Foreskin melanocyte (primary cell): ENCODE measurements at places on chromosomes 1 and 21.

DNA sequence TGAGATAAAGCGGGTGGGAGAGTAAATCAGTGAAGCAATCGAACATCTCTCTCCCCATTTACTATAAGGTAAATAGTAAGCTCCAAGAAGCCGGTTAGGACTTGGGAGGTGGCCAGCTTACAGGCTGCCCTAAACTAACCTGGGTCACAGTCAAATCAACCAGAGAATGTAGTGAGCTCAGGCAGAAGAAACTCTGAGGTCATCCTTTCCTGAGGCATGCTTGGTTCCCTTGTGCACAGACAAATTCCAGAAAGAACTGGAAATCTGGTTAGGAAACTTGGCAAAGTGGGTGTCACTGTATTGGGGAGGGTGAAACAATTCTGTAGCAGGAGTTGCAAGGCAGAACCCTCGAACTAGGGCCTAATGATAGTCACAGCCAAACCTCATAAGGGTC lies 72.5 kb downstream of the NTMT2 start:
- no peak for DNase-seq

- DNase-seq: no peak
Observed at GRCh38 chr1:34362949-34363348, 186.2 kb downstream of the C1orf94 start.

DNA sequence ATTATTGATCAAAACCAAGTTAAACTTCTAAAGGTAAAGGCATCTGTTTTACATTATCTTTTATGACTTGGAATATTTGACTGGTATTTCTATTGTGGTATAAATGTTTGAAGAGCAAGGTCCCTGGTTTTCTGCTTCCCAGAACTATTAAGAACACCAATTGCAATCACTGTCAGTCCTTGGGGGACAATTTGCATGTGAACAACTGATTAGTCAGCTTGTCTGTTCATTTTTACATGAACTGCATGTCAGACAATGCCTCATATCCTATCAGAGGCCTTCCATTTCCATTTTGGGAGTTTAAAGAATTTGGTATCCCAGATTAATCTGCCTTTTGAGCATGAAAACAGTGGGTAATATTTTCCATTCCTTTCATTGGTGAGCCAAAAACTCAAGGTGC lies 654.9 kb upstream of the USP24 start:
- DNase-seq: no peak

DNA sequence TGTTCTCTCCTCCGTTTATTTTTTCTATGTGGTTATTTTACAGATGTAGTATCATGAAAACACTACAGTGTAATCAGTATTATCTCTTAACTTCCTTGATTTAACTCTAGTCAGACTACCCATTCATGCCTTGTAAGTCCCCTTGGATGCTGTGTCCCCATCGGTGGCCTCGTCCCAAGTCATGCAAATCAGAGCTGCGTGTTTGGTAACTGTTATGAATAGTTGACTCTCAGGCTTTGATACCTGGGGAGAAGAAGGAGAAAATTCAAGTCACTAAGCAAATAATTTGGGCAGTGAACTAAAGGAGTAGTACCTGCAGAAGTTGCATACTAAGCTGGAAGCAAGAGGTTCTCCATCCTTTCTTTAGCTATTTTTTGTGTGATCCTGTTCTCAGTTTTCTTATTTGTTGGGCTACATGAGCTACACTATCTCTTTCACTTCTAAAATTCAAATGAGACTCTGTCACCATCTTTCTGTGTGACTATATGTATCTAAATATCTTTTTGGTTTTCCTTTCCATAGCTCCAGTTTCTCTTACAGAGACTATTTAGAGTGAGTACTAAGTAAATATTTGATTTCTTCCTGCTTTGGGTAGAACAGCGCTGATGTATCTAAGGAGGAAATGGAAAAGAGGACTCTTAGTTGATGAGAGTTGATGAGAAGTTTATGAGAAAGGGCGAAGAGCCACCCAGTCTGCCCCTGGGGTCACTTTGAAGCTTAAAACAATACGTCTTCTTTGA lies 50.9 kb downstream of the VANGL2 start:
- DNase-seq: no peak

DNA sequence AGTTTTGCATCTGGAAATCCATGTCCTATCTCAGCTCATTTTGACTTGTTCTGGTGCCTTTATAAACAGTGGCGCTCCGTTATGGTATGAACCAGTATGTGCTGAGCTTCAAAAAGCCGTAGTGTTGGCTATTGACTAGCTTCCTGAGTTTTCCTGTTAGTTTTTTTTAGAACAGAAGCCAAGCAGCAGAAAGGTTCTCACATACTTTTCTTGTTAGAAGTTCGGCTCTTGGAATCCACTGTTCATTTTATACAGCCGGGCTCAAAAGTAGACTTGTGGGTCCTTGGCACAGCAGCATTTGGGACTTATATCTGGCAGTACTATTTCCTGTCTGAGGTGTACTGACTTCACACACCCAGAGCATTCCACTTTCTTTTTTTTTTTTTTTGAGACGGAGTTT lies 63.8 kb downstream of the TBCE start:
- DNase-seq: no peak

GRCh38 chr1:185720633-185721272 lies 13.4 kb upstream of the HMCN1 start:
- peak; percentile 44 for DNase-seq

- DNase-seq: no peak
Observed at GRCh38 chr1:226590614-226591013, 42.0 kb downstream of the STUM start.
